ENCODE measurements at places on chromosomes 11 and 22.

DNA sequence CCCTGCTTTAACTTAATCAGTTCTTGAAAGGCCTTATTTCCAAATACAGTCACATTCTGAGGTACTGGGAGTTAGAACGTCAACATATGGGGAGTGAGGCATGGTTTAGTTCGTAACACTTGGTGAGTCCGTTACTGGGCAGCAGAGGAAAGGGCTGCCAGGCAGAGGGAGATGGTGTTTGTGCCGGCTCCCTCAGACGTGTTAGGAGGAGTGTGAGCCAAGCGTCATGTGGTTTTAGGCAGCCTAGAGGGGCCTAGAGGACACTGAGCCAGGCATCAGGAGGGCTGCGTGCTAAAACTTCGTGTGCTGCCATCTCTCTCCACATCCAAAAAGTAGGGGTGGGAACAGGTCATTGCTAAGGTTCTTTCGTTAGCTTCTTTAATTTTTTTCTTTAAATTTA lies 10.2 kb downstream of the BCR start:
- no peak for DNase-seq

DNA sequence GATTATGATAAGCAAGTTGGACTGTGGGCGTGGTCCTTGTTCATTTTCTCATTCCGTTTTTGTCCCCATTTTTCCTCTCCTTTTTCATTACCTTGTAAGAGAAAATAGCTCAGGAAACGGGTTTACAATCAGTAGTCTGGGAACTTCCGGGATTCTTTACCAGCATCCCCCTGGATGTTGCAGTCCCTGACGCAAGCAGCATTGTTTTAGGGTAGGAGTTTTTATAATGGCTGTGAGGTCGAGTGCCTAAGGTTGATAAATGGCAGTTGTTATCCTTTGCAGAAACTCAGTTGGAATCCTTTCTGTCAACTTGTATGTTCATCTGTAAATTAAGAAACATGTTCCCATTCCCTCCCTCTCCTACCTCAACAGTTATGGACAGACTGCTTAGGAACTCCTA lies 68.3 kb downstream of the ARHGEF12 start:
- no peak for DNase-seq

GRCh38 chr11:61004180-61004611 lies 32.7 kb downstream of the CD6 start:
- no peak for DNase-seq

DNA sequence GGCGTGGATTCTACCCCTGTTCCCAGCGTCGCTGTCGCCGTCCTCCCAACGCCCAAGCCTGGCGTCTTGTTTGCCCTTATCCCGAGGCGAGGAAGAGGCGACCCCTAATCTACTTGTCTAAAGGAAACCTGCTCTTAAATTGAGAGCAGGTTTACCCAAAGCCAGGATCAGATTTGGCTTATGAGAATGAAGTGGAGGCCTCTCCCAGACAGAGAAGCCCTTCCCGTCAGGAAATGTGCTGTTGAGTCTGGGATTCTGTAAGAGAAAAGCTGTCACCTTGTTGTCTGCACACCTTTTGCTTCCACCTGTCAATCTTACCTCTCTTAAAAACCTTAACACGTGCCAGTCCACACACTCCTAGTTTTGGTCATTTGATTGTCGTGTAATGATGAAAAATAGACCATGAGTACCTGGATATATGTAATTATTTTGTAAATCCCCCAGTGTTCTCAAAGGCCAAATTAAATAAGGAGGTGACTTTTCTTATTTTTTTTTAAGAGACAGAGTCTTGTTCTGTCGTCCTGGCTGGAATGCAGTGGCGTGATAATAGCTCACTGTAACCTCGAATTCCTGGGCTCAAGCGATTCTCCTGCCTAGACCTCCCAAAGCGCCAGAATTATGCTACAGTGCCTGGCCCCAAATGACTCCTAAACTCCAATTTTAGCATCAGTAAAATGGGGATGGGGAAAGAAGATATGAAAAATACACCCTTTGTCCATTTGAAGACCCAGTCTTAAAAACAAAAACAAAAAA lies 627 bp downstream of the GTF2H1 start:
- no peak for DNase-seq
